ENCODE measurements at places on chromosomes 4 and X.

DNA sequence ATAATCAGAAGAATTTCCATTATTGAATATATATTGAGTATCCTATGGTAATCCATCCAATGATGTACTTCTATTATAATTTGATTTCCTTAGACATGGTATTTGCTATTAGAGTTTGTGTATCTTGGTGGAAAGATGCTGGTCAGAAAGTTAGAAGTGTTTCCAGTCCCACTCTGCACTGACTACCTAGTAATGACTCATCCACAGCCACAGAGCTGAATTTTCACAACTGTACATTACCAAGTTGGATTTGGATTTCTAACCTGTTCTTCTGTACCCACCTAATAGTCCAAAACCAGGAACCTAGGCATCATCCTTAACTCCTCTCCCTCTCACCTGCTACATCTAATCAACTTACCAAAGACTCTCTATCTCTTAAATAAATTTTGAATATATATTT lies 145.4 kb downstream of the REELD1 start:
- no peak for DNase-seq

- no peak for DNase-seq
These were observed 230.0 kb downstream of the HS3ST1 start for GRCh38 chr4:11198516-11199305.

- DNase-seq = no peak
These were observed 30.4 kb upstream of the TMSB15A start for GRCh38 chrX:102546828-102547493.

GRCh38 chr4:147332091-147332490 lies 148.8 kb upstream of the EDNRA start:
- DNase-seq = no peak

- DNase-seq = no peak
These were observed 876.5 kb upstream of the INTU start for GRCh38 chr4:126756050-126756829.

- DNase-seq = no peak
These were observed 61.4 kb downstream of the BEX1 start for GRCh38 chrX:103002576-103002975.

DNA sequence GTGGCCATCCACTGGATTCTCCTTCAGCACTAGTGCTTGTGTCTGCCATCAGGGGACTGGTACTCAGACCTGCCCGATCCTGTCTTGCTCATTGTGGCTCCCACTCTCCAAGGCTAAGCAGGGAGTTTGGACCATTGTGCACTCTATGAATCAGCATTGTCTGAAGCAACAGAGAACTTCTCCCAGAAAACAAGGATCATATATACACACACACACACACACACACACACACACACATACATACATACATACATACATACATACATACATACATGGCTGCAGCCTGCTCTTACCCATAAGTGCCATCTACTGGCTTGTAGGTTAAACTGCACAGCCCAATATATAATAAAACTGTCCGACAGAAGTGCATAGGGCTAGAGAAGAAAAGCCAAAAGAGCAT lies 345.3 kb upstream of the LCORL start:
- no peak for DNase-seq

- DNase-seq = no peak
These were observed 68.7 kb downstream of the MGST2 start for GRCh38 chr4:139734201-139734874.

DNA sequence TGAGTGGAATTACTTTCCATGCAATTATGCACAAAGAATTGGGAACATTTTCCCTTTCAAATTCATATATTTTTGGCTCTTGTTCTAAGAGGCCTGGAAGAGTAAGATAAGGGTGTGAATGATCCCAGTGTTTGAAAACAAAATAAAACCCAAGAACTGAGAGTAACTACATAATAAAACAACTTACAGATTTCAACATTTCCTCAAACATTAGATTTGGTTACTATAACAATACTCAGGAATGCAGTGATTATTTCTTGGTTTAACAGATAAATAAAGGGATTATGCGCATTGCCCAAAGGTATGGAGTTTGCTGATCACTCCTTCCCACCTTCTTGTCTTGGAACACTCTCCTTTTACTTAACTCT lies 292.5 kb downstream of the CAMK2D start:
- no peak for DNase-seq

DNA sequence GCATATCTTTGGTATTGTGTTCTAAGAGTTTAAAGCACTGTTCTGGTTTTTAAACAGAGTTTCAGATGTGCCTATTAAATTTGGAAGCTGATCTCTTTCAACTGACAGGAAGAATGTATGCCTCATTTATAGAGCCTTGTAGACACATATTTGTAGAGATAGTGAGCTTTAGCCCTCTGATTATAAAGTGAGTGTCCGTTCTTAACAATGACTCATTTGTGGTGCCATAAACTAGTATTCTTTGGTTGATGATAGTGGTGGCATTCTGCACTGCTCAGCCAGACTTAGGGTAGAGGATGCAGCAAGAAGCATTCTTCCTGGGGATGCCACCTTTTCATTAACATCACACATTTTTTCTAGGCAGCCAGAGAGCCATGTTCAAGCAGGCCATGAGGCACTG lies 121.7 kb downstream of the TLL1 start:
- no peak for DNase-seq

DNA sequence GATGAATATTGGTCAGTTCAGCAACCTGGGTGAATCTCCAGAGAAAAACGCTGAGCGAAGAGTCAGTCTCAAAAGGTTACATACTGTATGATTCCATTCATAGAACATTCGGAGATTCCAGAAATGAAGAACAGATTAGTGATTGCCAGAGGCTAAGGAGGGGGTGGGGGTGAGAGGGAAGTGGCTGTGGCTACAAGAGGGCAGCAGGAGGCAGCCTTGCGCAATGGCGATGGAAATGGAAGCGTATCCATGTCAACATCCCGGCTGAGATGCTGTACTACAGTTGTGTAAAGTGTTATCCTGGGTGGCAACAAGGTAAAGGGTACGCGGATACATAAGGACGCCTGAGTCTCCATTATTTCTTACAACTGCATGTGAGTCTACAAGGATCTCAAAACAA lies 18.0 kb downstream of the LYAR start:
- DNase-seq = no peak

DNA sequence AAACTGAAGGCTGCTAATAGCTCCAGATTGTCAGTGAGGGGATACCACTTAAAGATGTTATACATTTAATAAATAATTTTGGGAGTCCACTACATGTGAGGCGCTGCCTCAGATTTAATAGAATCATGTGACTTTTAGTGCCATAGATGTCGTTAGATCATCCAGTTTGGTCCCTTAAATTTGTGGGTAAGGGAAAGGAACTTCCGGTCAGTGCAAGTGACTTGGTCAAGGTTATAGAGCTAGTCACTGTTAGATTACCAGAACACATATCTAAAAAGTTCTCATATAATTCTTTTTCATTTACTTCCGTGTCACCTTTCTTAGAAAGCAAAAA lies 529 bp upstream of the UBA6 start:
- DNase-seq = no peak

DNA sequence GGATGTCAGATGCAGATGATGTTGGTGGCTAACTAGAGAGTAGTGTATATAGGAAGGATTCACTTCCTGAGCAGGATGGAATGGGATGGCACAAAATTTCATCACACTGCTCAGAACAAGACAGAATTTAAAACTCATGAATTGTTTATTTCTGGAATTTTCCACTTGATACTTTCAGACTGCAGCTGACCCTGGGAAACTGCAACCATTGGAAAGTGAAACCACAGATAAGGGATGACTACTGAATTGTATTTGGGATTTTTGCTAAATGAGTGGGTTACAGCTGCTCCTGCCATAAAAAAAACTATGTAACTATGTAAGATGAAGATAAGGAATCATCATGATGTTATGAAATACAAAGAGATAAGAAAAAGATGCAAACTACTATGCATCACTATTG lies 51.4 kb downstream of the NPY5R start:
- no peak for DNase-seq

GRCh38 chrX:108726748-108727147 lies 9.6 kb downstream of the IRS4 start:
- no peak for DNase-seq

GRCh38 chrX:42735250-42735649 lies 42.7 kb downstream of the PPP1R2C start:
- DNase-seq = no peak

- no peak for DNase-seq
These were observed 11.4 kb upstream of the PARM1 start for GRCh38 chr4:74921490-74921889.

GRCh38 chr4:6625256-6625655 lies 15.2 kb upstream of the MRFAP1 start:
- DNase-seq = no peak

DNA sequence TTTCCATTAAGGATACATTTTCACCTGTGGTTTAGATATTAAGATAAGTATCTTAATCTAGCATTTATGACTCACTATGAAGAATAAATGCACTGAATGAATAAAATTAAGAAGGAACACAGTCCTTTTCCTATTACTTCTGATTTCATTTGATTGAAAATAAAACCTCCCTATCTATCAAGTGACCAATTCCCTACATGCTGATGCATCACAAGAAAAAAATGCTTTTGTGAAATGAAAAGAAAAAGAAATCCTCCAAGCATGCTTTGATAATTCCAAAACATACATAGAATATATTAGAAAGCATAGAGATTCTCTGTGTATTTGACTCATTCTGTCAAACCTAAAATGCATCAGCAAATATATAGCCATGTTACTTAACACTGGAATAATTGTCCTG lies 37.1 kb downstream of the PCDH10 start:
- no peak for DNase-seq

DNA sequence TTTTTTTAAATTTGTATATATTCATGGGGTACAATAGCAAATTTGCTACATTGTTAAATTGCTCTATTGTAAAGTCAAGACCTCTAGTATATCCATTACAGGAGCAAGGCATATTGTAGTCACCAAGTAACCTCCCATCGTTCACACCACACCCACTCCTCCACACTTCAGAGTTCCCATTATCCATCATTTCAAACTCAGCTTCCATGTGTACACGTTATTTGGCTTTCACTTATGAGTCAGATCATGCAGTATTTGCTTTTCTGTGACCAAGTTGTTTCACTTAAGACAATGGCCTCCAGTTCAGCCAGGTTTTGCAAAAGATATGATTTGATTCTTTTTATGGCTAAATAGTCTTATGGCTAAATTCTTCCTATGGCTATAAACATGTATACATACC lies 2614.2 kb downstream of the PCDH7 start:
- DNase-seq = no peak

GRCh38 chr4:188016754-188017153 lies 21.2 kb downstream of the ZFP42 start:
- no peak for DNase-seq

GRCh38 chr4:24303926-24304325 lies 280.4 kb downstream of the DHX15 start:
- no peak for DNase-seq

DNA sequence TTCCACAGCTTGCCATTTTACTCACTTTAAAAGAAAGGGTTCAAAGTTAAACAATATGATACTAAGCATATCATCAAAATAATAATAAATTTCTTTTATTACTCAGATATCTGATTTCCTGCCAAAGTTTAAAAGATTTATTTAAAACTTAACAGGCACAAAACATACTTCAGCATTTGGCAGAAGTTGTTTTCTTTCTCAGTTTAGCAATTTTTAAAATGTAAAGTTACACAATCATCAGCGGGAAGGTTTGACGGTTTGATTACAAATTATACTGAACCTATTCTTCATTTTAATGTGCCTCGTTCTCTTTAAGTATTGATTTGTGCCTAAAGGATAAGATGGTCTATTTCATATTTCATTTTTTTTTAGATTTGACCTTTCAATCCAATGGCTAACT lies 227.2 kb downstream of the APBB2 start:
- no peak for DNase-seq

DNA sequence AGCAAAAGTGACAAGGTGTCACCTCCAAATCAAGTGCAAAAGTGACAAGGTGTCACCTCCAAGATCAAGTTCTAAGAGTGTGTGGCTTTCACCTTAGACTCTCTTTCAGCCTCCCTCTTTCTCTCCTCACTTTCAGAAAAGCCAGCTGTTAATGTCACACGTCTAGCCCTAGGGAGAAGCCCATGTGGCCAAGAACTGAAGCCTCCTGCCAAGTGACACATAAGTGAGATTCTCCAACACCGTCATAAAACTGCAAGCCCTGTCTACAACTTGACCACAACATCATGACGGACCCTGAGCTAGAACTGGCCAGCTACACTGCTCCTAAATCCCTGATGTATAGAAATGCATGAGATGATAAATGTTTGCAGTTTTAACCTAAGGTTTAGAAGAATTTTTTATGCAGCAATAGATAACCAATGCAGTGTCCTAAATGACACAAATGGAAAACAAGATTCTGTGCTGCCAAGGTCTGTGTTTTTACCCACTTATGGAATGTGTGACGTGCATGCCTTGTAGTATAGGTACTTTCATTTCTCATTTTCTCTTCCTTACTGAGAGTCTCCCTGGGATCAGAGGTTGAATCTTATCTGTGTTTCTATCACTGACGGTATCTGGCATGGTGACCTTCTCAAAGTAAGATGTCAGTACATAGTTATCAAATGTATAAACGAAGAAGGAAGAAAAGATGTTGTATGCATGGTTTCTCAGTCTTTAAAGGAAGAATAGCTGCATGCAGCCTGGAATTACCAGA lies 25.0 kb downstream of the NLGN4X start:
- no peak for DNase-seq

- DNase-seq = no peak
These were observed 81.5 kb downstream of the SORCS2 start for GRCh38 chr4:7273738-7274297.

DNA sequence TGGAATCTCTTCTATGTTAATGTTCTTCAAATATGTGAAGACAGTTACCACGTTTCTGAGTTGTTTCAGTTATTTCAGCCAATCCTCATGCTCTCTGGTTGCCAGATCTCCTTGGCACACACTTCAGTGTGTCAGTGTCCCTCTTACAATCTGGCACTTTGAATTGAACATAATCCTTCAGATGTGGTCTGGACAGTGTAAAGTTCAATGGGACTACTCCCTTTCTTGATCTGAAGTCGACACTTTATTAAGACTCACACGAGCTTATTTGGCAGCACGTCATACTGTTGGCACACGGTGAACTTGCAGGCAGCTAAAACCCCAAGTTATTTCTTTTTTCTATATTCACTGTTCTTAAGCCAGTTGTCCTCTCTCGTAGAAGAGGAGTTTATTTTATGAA lies 28.2 kb downstream of the ARSJ start:
- no peak for DNase-seq

DNA sequence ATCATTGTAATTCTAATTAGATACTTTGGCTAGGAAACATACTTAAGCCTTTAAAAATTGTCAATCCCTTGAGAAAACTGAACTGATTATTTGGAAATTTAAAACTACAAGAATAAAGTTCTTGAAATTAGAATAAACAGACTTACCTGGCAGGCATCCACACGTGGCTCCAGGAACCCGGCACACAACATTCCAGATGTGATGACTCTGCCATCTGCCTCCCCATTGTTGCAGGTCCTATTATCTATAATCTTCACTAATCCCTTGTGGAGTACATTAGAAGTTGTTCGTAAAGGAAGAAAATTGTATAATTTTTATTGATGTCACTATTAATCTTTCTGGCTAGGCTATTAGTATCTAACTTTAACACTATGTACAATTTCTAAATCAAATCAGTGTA lies 16.2 kb upstream of the GNRHR start:
- no peak for DNase-seq

Data from iPS DF 6.9 (cell line).